ENCODE measurements at places on chromosomes 6 and 20.

- no peak for DNase-seq
These were observed 141.7 kb downstream of the F13A1 start for GRCh38 chr6:6178795-6179194.

- no peak for DNase-seq
These were observed 18.5 kb upstream of the FOXC1 start for GRCh38 chr6:1591243-1591642.

GRCh38 chr6:118761645-118762044 is 110.3 kb upstream of the CEP85L start:
- DNase-seq = no peak

DNA sequence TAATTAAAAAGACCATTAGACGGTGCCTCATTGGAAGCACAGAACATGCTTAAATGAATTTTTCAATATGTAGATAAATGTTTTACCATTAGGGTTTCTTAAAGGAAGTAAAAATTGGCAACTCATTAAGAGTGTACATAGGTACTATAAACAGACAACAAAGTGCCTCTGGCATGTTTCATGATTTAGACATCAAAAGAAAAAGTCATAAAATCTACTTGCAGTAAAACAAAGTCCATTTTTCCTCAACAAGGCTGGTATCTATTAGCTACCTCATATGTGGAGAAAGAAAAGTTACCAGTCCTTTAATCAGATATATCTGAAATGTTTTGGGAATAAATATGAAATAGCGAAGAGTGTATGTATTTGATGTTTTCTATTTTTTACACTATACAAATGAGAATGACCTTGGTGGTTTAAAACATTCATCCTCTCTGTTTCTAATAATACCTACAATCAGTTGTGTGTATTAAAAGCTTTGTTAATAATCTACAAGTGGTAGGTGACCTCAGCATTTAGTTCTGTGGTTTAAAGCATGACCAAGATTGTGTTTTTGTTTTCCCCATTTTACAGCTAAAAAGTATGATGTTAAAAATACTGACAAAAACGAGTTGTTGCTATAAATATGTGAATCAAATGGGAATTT is 87.5 kb downstream of the HDGFL1 start:
- no peak for DNase-seq

DNA sequence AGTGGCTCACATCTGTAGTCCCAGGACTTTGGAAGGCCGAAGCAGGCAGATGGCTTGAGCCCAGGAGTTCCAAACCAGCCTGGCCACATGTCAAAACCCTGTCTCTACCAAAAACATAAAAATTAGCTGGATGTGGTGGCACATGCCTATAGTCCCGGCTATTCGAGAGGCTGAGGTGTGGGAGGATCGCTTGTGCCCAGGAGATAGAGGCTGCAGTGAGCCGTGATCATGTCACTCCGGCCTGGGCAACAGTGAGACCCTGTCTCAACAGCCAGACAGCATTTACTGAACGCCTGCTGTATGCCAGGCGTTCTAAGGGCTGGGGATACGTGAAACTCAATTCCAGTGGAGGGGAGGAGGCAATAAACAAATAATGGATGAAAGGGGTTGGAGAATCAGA is 69.9 kb downstream of the ATP9A start:
- DNase-seq = no peak

GRCh38 chr6:137495703-137496336 is 1.6 kb upstream of the OLIG3 start:
- no peak for DNase-seq

Measured in GM19239 (cell line).